ENCODE measurements at places on chromosomes 4 and X. TPM values are rescaled to one million over a fixed set of nuclear protein-coding genes. Genes with fewer than 3 reads are reported as not detected.

DNA sequence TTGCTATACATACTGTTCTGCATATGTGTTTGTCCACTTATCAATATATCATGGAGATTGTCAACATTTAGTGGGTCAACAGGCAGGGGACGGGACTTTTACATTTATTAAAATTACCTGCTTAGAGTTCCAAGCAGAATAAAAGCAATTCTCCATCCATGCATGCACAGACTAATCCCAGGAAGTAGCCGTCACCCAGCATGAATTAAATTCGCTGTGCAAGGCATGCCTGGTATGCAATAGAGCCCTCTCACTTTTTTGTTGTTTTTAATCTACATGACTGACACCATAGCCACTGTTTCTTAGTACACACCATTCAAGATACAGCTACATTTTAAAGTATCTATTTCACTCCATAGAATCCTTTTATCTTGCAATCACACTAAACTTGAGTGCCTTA is 108.9 kb downstream of the USP46 start:
- no peak for DNase-seq

DNA sequence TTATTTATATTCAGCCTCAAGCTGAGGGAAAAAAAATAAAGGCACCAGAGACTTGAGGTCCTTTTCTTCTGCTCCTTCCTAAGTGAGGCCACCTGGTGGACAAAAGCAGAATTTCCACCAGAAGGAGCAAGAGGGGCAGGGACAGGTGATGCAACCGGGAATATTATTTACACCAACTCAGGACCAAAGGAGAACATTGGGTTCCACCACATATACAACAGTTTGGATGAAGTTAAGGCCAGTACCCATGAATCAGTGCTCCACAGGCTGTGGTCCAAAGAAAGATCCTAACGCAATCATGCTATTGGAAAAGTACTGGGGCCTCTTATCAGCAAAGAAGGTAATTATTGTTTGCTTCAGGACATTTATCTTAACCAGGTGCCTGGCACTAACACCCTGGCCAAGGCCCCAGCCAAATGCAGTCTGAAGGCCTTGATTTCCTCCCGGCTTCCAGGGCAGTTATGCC is 57.4 kb downstream of the TSC22D3 start:
- DNase-seq: no peak

DNA sequence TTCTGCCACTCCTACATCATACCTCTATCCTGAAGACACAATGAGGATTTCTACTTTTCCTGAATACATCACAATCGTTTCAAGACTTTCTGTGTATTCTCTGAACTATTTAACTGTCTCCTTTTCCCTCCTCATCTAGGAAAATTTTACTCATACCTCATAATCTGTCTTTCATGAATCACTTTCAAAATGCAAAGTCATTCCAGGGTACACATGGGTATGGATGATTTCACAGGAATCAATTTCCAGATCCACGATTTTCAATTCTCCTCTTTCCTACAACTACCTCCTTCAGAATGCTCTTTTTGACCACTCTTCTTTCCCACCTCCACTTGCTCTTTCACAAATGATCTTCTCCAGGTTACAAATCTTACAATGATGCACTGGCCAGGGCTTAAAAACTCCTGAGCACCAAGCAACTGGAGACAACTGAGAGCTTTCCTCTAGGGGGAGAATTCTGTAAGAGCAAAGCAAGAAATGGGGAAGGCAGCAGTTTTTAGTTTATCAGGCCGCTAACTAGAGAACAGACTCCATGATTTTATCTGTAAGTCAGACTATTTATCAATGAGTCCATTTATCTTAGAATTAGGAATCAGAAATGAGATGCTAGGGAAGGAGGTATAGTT is 116.4 kb downstream of the PPP3CA start:
- DNase-seq: no peak

DNA sequence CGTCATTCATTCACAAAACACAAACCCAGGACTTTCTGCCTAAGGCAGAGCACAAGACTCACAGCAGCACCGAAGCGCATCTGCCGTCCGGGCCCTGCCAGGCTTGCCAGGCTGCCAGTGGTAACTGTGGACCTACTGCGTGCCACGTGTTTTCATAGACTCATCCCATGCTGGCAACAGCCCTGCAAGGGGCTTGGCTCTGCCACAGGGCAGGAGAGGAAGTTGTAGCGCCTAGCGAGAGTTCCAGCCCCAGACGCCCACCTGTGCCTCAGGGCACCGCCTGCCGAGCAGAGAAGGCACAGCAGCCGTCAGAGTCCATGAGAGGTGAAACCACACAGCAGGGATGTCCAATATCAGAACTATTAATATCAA is 18.9 kb upstream of the MRFAP1 start:
- DNase-seq: no peak

IL15 gene
- total RNA-seq: 2.4 TPM

DNA sequence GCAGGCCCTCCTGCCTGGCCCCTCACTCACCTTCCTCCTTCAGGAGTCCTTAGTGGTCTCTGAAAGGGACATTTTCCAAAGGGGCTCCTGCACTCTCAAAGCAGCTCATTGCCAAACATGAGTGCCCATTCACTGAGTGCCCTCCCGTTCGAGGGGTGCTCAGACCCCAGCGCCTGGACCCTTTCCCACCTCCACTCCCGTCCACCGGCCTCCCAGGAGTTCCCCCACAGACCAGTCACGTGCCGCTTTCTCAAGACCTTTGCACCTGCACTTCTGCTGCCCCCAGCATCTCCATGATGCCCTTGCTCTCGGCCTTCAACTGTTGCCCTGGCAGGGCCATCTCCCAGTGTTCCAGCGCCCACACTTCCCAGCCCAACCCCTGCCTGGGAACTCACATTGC is 89.5 kb downstream of the ADRA2C start:
- no peak for DNase-seq

Measured in Right ventricle myocardium superior (tissue), 1 donor.